Ascending aorta (tissue), 2 donors: ENCODE measurements at places on chromosomes 11 and 22. TPM values are rescaled to one million over a fixed set of nuclear protein-coding genes. Genes with fewer than 3 reads are reported as not detected.

- DNase-seq, result no peak
Measured at GRCh38 chr11:69094111-69094914, 45.6 kb downstream of the TPCN2 start.

DNA sequence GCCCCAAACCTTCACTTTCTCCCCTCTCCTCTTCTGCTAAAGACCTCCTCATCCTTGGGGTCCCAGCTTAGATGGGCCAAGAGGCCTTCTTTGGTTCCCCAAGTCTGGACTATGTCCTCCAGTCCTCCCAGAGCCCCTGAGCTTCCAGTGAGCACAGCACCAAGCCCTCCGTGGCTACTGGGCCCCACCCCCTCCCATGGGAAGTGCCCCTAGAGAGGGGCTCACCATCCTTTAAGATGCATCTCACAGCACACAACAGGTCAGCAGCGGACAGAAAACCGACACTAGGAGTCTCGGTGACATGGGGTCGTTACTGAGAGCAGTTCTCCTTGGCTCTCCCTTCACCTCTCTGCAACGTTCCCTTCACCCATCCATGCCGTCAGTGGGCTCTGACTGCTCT is 2.7 kb downstream of the LRRC32 start:
- no peak for DNase-seq

GRCh38 chr11:72787216-72788104 is 6.4 kb downstream of the STARD10 start:
- DNase-seq, result no peak

GRCh38 chr11:68596231-68596630 is 88.1 kb upstream of the GAL start:
- DNase-seq, result no peak

DNA sequence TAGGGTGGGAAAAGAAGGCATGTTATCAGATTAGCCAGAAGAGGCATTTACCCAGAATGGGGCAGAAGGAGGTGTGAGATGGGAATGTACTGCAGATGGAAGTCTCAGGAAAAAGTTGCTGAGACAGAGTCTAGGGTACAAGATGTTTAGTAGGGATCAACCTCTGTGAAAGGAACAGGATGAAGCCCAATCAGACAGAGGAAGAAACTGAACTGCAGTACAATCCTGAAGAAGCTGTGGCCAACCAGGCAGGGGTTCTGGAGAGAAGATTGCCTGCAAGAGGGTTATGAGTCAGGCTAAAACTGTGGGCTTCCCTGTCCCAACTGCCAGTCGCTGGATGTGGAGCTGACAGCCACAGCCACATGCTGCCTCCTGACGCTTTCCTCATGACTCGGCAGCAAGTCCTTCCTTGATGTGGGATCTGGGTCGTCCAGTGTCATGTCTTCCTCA is 64.0 kb downstream of the CWC15 start:
- DNase-seq, result no peak

- DNase-seq, result peak; percentile 73
Measured at GRCh38 chr11:44927174-44927661, 23.5 kb downstream of the TP53I11 start.

C22orf42 gene
- not detected for total RNA-seq

- peak; percentile 75 for DNase-seq
Measured at GRCh38 chr11:125170510-125171031, 6.0 kb downstream of the PKNOX2 start.

DNA sequence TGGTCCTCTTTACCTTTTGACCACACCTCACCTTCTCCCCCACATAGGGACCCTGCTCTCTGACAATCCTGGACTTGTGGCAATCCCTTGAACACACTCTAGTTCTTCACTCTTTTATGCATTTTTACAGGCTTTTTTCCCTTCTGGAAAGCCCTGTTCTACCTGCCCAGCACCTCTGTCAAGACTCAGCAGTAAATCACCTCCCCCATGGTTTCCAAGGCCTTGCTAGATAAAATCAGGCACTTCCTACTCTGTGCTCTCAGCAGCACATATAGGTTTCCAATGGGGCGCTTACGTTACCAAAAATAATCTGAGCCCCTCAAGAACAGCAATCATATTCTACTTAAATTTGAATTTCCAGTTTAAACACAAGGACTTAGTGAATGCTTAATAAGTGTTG is 53.9 kb downstream of the ETS1 start:
- no peak for DNase-seq

DNA sequence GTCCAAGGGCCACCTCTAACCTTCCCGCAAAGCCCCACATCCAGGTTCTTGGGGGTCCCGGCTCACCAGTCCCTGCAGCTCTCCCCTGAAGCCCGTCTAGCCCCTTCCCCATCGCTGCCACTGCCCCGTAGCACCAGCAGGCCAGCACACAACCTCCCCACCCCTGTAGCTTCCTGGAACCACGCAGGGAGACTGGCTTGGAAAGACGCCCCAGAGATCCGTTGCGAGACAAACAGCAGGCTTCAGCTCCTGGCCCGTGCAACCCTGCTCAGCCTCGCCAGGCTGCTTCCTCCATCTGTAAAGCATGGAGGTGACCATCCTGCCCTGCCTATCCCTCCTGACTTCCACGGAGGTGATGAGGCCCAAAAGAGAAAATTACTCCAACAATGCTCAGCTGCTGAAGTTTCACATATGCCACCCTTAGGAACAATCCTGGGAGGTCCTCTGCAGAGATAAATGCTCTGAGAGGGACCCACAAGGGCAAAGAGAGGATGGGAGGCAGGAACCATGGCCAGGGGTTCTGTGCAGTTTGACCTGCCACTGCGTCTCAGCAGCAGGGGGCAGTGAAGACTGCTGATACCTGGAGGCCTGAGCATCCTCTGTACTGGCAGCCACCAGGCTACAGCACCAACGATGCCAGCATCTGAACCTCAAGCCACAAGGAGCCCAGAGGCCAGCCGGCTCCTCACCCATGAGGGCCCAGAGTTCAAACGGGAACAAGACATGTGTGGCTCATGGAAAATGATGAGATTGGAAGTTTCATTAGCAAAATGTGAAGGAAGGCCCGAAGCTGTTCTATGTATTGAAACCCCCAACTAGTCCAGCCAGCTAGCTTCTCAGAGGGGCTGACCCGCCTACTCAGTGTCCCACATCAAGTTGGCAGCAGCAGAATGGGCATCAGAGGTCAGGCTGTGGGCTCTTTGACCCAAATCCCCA is 16.1 kb downstream of the DGCR2 start:
- no peak for DNase-seq

DNA sequence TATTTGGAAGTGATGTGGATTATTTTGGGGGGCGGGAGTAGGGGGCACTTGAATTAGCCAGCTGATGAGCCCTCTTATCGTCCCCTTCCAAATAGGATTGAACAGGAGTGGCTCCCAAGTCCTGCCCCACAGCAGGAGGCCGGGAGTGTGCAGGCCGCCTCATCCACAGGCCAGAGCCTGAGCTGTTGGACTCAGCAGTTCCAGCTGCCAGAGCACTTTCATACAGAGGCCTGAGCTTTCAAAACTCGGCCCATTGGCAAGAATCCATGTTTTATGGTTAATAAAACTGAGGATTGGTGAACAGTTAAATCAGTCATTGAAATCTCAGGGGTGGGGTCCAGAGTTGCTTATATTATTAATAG is 9.6 kb downstream of the FAM118A start:
- DNase-seq, result no peak

GRCh38 chr11:8333811-8334401 is 70.2 kb upstream of the LMO1 start:
- no peak for DNase-seq

DNA sequence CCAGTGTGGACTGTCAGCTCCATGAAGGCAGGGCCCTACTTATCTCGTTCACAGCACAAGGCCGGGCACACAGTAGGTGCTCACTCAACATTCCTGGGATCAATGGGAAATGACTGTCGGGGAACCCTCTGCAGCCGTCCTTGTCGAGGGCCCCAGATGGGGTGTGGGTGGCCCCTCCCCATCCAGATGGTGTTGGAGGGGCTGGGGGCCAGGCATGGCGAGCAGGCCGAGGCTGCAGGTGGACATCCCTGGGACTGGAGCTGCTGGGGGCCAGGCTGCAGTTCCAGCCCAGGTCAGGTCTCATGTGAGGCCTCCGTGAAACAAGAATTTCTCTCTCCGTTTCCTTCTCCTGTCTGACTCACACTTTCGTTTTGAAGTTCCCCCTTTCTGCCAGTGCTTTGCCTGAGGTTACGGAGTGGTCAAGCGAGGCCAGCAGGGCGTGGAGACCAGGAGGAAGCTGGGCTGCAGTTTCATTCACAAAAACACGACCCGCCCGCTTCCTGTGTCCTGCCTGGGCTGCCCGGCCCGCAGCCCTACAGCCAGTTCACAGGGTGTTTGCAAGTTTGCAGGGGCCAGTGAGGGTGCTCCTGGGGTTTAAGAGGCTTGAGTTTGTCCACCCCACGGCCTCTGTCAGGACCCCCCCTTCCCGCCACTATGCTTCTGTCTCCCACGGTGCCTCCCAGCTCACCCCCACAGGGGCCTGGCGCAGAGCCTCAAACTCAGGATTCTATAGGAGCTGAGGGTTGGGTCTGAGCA is 4.5 kb downstream of the MYEOV start:
- peak; percentile 93 for DNase-seq

- DNase-seq, result no peak
Measured at GRCh38 chr22:32203181-32204039, 1.5 kb downstream of the RFPL2 start.

GRCh38 chr11:105490333-105490732 is 119.5 kb upstream of the GRIA4 start:
- DNase-seq, result no peak

DNA sequence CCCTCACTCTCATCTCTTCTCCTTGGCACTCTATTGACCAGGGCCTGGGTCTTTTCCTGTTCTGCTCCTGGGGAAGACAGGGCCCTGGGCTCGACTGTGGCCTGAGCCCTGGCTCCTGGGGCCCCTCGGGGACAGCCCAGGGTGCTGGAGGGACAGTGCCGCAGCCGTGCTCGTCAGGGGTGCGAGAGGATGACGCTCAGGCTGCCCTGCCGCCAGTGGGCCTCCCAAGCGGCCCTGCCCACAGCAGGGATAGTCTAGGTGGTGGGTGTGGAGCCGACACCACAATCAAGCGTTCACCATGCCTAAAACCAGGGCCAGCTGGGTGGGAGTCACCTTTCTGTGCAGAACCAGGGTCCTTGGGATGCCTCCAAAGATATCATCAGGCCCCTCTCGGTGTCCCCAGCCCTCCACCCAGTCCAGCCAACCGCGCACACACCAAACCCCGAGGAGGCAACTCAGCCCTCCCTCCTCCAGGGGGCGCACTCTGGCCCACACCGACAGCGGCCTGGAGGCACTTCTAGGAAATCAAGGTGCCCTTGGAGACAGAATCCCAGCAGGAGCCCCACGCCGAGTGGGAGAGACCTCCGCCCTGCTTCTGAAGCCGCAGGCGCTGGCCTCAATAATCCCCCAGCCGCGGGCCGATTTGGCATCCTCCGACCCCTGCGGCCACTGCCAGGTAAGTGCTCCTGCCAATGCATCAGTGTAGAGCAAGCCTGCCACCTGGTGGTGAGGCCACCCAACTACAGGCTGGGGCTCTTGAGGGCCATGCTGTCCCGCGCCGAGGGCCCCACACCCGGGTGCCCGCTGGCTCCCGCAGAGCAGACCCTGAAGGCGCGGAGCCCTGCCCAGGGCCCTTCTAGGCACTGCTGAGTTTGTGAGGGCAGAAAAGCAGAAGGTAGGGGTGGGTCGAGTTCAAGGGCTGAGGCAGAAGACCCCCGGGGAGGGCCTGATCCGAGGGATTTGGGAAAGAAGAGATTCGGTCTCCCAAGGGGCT is 496.4 kb downstream of the BUD13 start:
- DNase-seq, result no peak

DNA sequence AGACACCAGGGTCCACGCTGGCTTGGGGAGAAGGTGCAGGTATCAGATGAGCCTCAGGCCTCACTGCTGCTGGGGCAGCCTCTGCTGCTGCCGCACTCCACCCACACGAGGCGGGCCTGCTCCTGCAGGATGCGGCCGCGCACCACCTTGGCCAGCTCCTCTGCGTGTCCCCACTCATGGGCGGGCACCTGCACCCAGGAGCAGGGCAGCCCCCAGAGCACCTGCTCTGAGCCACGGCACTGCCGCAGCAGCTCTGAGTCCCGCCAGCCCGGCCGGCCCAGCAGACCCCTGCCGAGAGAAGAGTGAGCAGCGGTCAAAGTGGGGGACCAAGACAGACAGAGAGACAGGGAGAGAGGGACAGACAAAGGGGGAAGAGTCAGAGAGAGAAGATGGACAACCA is 4.9 kb upstream of the MFNG start:
- DNase-seq, result no peak

DNA sequence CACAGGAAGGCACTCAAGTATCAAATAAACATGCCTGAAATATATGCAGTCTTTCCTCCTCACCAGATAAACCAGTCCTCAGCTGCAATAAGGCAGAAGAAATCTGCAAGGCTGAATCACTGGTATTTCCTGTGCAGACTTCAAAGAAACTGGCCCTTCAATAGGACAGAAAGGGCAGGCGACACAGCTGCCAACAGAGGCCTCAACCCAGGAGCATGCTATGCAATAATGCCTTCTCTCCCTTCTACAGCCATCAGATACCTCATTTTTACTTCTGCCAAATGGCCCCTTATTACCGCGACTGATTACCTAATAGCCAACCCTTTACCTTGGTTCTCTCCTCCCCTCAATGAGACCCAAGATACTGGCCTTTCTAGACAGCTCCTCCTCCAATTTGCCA is 8.0 kb downstream of the NUMA1 start:
- DNase-seq, result no peak

DNA sequence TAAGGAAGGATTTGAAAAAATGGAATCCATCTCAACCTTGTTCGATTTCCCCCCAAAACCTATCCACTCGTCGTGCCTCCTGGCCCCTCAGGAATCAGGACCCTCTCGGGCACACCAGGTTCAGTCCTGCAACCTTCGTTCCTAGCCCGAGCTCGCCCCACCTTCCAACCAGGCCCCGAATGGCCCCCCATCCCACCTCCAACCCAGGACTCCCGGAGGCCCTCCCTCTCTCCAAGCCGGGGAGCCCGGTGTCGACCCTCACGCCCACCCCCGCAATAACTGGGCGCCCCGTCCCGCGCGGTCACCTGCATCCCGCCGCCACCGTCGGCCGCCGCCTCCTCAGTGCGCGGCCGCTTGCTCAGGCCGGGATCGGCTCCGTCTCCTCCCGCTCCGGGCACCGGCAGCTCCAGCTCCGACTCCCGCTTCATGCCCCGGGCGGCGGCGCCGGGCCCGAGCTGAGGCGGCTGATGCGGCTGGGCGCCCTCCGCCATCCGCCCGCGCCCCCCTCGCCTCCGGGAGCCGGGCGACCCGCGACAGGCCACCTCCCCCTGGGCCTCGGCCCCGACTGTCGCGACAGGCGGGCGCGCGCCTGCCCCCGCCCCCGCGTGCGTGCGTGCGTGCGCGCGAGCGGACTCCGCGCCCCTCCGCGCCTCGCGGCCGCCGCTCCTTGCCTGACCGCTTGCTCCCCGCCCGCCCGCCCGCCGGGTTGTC is 534 bp downstream of the RBFOX2 start:
- DNase-seq, result no peak

GRCh38 chr11:13105237-13105844 is 96.2 kb downstream of the RASSF10 start:
- no peak for DNase-seq

C11orf42 gene
- total RNA-seq, result not detected

- DNase-seq, result no peak
Measured at GRCh38 chr11:15157181-15157580, 42.5 kb downstream of the INSC start.
